ENCODE measurements at places on chromosomes 2 and 18. TPM values are rescaled to one million over a fixed set of nuclear protein-coding genes. Genes with fewer than 3 reads are reported as not detected.

- no peak for DNase-seq
These were observed 16.5 kb upstream of the SLC16A14 start for GRCh38 chr2:230085201-230085600.

DNA sequence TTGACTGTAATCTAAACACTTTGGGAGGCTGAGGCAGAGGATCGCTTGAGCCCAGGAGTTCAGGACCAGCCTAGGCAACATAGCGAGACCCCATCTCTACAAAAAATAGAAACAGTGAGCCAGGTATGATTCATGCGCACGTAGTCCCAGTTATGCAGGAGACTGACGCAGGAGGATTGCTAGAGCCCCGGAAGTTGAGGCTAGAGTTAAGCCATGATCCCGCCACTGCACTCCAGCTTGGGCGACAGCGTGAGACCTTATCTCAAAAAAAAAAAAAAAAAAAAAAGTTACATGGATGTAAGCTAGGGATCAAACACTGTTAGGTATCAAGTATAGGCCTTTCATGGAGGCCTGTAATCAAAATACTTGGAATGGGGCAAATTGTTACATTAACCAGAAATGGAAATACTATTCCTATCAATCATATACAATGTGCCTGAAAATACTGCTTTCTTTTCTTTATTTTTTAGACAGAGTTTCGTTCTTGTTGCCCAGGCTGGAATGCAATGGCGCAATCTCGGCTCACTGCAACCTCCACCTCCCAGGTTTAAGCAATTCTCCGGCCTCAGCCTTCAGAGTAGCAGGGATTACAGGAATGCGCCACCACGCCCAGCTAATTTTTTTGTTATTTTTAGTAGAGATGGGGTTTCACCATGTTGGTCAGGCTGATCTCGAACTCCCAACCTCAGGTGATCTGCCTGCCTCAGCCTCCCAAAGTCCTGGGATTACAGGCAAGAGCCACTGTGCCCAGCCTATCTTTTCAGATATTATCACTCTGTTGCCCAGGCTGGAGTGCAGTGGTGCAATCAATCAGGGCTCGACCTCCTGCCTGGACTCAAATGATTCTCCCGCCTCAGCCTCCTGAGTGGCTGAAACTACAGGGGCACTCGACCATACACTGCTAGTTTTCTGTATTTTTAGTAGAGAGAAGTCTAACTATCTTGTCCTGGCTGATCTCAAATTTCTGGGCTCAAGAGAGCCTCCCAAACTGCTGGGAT lies 27.2 kb downstream of the XPO1 start:
- DNase-seq = no peak

GRCh38 chr2:72089537-72089936 lies 58.1 kb downstream of the CYP26B1 start:
- DNase-seq = no peak

DNA sequence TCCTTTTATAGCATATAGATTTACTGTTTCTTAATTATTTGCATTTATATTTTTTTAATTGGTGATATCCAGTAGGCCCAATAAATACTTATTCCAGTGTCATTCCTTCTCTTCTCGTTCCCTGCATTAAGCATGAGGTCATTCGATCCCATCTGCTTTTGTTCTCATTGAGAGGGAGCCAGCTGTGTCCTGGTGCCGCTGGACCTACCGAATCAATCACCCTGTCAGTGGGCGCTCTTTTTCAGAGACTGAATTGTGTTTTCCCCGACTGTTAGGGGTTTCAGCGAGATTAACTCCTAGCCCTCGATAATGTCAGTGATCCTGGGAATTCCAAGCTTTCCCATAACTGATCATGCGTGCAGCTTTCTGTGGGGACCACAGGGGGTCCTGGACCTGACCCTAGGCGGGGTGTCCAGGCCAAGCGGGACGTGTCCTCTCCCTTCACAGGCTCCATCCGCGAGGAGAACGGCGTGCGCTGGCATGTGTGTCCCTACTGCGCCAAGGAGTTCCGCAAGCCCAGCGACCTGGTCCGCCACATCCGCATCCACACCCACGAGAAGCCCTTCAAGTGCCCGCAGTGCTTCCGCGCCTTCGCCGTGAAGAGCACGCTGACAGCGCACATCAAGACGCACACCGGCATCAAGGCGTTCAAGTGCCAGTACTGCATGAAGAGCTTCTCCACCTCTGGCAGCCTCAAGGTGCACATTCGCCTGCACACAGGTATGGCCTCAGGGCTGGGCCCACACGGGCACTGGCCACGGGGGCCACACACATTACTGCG lies 72.4 kb downstream of the ZNF236 start:
- DNase-seq = no peak

DNA sequence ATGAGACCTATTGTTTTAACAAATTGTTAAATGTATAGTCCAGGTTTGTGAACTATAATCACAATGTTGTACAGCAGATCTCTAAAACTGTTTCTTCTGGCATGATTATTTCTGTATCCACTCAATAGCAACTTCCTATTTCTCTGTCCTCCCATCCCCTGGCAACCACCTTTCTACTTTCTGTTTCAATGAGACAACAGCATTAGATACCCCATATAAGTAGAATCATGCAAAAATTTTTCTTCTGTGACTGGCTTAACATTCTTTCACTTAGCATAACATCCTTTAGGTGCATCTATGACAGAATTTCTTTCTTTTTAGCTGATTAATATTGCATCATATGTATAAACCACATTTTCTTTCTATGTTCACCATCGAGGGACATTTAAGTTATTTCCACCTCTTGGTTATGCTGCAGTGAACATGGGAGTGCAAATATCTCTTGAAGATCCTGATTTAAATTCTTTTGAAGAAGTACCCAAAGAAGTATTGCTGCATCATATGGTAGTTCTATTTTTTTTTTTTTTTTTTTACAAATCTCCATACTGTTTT lies 713.5 kb downstream of the LRP1B start:
- no peak for DNase-seq

DNA sequence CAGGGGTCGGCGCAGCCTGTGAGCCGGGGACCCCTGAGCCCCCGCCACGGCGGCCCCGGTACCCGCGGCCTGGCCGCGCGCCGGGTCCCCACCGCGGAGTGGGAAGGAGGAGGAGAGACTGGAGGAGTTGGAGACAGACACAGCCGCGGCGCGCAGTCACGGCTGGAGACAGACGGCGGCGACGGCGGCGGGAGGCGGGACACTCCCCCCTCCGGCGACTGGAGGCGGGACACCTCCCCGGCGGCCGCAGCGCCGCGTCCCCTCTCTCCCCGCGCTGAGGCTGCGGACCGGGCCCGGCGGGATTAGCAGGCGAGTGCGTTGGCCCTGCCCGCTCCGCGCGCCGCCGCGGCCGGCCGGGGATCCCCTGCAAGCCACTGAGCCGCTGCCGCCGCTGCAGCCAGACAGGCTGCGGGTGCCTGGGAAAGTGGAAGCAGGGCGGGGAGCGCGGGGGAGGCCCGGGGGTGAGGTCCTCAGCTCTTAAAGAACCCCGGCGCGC lies 1.0 kb upstream of the LDLRAD4 start:
- DNase-seq = peak; percentile 43

DNA sequence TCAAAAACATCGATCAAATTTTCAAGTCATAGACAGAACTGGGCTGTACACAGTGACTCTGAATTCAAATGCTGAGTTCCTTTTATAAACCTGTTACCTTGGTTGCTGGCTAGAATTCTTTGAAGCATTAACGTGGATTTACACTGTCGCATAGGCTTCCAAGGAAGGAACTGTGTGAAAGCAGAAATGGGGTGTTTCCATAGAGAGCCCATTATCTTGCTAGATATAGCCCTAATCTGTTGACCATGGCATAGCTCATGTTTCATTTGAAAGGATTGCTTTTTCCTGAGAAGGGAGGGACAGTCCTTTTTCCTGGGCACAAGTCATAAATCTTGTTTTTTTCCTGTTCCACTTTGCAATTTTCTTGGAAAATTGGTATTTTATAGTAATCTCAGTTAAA lies 73.8 kb upstream of the NEUROD1 start:
- no peak for DNase-seq

DNA sequence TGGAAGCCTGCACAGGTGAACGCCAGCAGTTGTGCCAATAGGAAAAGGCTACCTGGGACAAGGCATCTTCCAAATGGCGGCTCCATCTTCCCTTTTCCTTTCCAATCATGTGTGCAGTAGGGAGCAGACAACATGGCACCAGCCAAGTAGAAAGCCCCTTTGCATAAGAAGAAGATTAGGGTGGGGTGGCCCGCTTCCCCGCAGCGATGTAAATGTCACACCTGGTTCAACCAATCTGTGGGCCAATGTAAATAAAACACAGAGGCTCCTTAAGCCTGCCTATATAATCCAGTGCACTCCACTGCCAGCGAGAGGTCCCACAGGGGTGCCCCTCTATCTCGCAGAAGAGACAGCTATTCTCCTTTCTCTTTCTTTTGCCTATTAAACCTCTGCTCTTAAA lies 468.4 kb upstream of the CRIM1 start:
- no peak for DNase-seq

DNA sequence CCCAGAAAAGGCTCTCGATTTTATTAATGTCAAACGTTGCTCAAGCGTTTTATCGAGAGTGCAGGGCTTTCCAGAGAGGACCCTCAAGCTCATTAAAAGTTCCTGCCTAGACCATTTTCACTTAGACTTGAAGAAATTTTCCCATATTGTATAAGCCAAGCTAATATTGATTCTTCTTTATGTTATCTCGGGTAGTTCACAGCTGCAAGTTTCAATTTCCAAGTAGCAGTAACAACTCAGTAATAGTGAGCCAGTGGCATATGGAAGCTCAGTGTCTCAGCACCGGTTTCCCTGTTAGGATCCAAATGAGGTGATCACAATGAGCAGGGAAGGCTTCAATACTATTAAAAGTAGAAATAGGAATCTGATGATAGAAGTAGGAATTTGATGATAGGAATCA lies 274.5 kb downstream of the TMX3 start:
- DNase-seq = no peak

DNA sequence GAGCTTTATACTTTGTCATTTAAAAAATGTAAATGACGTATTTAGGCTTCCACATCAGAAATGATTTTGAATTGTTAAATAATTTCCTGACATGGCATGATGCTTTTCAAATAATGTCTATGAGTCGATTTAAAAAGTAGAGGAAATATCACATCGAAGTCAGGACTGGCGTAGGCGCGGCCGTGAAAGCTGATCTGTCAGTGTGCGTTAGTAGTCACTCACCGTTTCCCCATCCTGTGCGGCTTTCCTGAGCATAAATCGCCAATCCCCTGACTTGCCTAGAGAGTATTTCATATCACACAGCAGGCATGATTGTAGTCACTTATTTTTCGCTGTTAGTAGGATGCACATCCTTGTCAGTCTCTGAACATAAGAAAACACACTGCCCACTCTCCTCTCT lies 843.1 kb downstream of the SOCS6 start:
- no peak for DNase-seq

GRCh38 chr2:207711750-207712530 lies 500 bp downstream of the CCNYL1 start:
- DNase-seq = peak; percentile 57

DNA sequence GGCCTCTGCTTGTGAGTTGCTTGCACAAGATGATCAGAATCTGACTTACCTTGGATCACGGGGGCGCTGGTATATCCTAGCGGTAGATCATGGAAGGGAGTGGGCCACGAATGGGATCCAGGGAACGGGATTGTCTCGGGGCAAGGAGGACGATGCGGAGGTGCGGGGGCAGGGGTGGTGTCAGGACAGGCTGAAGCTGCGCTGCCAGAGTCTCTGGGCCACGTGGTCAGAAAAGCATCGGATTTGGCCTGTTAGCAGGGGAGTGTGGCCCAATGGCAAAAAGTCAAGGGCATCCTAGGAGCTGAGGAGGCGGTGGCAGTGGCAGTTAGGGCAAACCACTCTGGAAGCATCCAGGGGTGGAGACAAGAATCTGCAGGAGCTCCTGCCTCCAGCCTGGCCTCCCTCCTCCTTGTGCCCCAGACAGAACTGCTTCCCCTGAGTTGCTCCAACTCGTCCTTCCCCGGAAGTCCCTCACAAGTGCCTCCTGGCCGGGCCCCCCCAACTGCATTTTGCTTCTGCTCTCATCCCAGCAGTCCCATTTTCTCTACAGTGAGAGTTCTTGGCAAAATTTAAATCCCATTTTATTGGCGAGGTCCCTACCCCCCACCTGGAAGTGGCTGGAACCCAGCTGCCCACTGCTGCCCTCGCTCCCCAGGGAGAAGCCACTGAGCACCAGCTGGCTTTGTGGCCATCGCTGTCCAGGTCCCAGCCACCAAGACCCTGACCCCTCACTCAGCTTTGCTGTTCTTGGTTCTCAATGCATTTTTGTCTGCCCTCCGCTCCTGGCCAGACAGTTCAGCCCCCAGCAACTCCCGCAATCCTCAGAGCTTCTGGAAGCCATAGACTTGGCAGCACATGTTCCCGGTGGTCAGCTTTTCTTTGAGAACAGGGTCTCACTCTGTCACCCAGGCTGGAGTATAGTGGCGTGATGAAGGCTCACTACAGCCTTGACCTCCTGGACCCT lies 5.6 kb upstream of the CCDC74B start:
- no peak for DNase-seq

DNA sequence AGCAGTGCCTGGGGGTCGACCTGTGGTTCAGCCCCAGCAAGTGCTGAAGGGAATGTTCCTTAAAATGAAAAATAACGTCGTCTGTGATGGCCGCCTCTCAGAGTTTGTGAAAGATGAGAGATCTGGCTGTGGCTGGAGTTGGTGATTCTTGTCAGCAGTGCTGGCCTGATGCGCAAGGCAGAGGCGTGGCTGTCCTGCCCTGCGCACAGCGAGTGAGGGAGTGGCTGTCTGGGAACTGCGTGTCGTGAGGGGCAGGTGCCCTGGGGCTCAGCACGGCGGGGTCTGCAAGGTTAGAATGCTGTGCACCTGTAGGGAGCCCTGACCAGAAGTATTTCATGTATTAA lies 8.8 kb downstream of the NFATC1 start:
- DNase-seq = no peak

- DNase-seq = peak; percentile 8
These were observed 87.8 kb downstream of the MAP2 start for GRCh38 chr2:209511637-209512036.

GRCh38 chr2:237217995-237218616 lies 132.4 kb downstream of the COPS8 start:
- no peak for DNase-seq

GRCh38 chr2:232477751-232478510 lies 9.7 kb downstream of the ECEL1 start:
- DNase-seq = no peak

GRCh38 chr2:60569680-60570111 lies 16.2 kb upstream of the BCL11A start:
- no peak for DNase-seq

GRCh38 chr2:216478791-216479190 lies 19.9 kb upstream of the RPL37A start:
- no peak for DNase-seq

GRCh38 chr2:236175548-236176150 lies 7.5 kb upstream of the GBX2 start:
- peak; percentile 26 for DNase-seq

GRCh38 chr2:218219934-218220333 lies 2.9 kb downstream of the ARPC2 start:
- DNase-seq = no peak

- DNase-seq = no peak
These were observed 1149.3 kb upstream of the CDH2 start for GRCh38 chr18:29326214-29326613.

GRCh38 chr18:22169889-22170420 lies 566 bp downstream of the GATA6 start:
- DNase-seq = no peak

GRCh38 chr2:114405247-114406116 lies 37.0 kb upstream of the DPP10 start:
- DNase-seq = no peak

TRIM43 gene
- not detected for total RNA-seq

TEX44 gene
- not detected for total RNA-seq

DSC3 gene
- total RNA-seq = 9.8 TPM

ABCG5 gene
- total RNA-seq = 0.66 TPM

RIT2 gene
- total RNA-seq = not detected

TSHZ1 gene
- 10.8 TPM for total RNA-seq

FSHR gene
- not detected for total RNA-seq

ADI1 gene
- 32.6 TPM for total RNA-seq

HDLBP gene
- total RNA-seq = 429 TPM
